ENCODE measurements at places on chromosomes 1 and 21. TPM values are rescaled to one million over a fixed set of nuclear protein-coding genes. Genes with fewer than 3 reads are reported as not detected.

DNA sequence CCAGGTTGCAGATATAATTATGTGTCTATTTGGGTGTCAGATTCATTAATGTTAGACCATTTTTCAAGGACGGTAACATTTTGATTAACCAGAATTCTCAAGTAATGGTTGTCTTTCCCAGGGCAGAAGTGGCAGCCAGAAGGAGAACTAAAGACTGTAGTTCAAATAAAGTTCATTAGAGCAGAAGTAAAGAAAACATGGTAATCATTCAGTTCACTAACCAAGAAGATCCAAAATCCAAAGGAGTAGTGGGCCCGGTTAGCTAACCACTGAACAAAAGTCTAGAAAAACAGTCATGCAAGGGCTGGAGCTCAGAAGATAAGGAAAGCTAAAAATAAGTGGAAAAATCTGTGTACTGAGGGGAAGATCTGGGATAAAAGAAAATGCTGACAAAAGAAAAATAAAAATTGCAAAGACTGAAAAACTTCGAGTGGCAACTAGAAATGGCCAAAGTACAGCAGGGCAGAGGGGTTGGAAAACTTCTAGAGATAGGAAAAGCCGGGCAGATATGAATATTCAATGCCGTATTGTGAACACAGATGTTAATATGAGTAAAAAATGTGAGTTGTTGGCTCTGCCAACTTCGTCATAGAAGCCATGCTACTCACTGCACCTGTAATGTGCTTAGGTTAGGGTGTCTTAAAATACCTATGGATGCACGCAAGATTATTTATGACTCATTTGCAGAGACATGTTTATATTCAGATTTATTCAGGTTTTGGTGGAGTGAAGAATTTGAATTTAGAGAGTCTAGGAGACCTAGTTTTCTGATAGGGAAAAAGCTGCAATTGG, 925.9 kb downstream of the LTN1 start:
- no peak for DNase-seq

GRCh38 chr21:42478504-42478903, 17.5 kb downstream of the RSPH1 start:
- DNase-seq: no peak

Gene NBPF6
- not detected for total RNA-seq

DNA sequence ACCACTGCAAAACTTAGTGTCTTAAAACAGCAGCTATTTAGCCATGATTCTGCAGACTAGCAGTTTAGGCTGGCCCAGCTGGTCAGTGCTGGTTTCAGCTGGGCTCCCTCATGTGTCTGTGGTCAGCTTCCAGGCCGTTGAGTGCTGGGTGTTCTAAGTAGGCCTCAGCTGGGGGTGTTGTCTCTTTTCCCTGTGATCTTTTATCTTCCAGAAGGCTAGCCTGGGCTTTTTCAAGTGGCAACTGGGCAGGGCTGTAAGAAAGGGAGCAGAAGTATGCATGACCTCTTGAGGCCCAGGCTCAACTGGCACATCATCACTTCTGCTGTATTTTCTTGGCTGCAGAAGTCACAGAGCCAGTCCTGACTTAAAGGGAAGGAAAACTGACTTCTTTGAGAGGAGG, 136.1 kb downstream of the KIF26B start:
- DNase-seq: no peak

DNA sequence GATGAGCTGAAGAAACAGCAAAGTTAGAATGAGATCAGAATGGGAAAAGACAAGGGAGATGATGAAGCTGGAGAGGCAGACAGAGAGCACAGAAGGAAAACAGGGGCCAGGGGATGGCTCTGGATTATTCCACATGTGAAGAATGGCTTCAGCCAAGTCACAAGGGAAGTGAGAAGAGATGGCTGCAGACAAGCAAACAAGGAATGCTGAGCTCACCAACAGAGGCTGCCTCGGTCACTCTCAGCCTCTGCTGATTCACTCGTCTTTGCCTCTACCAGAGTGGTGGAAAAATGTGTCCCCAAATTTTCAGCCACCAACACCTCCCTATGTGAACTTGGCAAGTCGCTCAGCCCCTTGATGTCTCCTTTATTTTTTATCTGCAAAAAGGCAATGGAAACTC, 46.7 kb downstream of the TRABD2B start:
- DNase-seq: no peak

- DNase-seq: no peak
Observed at GRCh38 chr1:168260393-168260792, 20.3 kb upstream of the TBX19 start.

- DNase-seq: no peak
Observed at GRCh38 chr21:42509244-42509643, 4.4 kb upstream of the SLC37A1 start.

DNA sequence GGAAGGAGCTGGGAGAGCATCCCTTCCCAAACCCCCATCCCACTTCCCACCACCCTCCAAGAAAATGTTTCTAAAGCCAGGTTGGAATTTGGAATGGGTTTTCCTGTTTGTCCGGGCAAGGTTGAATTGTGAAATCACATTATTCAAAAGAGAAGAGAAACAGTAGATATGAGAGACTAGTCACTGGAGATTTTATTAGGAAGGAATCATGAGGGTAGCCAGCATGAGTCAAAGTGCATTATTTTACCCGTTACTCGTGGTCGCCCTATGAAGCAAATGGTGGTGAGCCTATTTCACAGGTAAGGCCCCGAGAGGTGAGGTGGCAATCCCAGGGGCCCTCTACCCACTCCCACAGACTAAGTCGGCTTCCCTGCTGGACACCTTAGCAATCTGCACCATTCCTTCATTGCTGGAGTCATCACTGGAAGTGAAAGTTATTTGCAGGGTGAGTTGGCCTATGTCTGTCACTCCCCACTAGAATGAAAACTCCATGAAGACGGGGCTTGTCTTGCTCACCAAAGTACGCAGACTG, 52.8 kb downstream of the TOMM20 start:
- DNase-seq: peak; percentile 38

DNA sequence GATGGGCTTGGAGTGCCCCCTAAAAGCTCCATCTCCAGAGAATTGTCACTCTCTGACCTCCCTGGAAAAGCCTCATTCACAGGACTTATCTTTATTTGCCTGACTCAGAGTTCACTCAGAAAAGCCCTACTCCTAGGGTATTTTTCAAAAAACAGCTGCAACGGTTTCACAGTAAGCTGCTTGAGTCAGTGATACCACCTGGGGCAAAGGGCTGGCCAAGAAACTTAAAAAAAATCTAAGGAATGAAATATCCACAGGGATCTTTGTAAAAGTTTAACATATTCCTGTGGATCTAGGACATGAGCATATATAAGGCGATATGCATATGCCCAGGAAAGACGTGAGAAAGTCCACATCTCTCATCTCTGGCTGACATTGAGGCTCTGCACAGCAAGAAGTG, 33.8 kb upstream of the TSPAN2 start:
- DNase-seq: no peak

DNA sequence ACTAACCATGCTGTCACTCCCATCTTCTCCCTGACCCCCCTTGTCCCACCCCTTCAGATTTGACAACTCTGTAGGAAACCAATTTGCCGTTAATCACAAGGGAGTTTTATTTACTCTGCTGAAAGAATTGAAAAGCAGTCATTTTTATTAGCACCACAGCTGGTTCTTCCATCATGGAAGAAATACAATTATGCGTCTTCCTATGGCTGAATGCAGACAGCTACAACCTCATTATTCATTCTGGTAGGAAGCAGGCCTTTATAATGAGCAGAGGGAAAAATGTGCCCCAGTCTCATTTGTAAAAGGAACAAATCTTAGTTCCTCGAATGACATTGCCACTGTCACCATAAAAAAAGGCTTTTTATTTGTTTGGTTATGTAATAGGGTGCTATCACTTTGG, 35.2 kb downstream of the JUN start:
- no peak for DNase-seq

- DNase-seq: no peak
Observed at GRCh38 chr1:43968348-43968948, 1.4 kb upstream of the DPH2 start.

- DNase-seq: no peak
Observed at GRCh38 chr1:172239901-172240300, 180.6 kb upstream of the C1orf105 start.

GRCh38 chr1:65211331-65211730, 63.3 kb downstream of the AK4 start:
- DNase-seq: no peak

- DNase-seq: no peak
Observed at GRCh38 chr1:79532555-79532954, 526.0 kb upstream of the ADGRL4 start.

Gene NCDN
- total RNA-seq: 31.3 TPM

DNA sequence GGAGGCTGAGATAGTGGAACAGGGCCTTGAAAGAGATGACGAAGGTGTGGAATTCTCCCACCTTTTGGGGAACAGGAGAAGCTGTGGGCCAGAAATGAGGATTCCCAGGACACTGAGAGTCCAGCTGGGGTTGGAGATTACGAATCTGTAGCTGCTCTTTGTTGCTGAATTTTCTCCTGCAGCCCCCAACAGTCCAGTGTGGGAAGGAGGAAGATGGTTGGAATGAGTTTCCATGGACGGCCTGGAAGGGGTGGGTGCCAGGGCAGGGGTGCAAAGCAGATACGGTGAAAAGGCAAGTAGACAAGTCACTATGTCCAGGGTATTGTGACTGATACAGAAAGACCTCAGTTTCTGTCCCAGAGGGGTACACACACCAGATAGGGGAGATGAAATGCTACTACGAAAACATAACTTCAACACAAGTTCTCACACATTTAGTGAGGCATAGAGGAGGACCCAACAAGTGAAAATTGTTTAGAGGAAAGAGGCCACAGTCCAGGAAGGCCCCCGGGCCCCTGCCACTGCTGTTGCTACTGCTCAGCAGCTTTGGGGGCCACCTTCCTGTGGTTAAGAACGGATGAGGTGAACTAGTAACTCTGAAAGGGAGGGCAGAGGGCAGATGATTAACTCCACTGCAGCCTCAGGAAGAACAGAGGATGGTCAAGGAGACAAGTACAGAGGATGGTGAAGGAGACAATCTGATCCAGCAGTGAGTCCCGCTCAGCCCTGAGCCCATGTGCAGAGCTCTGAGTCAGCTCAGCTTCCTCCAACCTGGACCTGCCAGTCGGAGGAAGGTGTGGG, 7.3 kb downstream of the CD244 start:
- DNase-seq: peak; percentile 20

GRCh38 chr1:50705699-50706098, 254.4 kb downstream of the FAF1 start:
- DNase-seq: no peak

GRCh38 chr1:184684285-184685074, 70.2 kb downstream of the EDEM3 start:
- DNase-seq: no peak

Gene LAD1
- not detected for total RNA-seq

GRCh38 chr1:3922851-3923250, 22.8 kb upstream of the C1orf174 start:
- no peak for DNase-seq

Gene THEM5
- total RNA-seq: not detected

Gene AGRN
- total RNA-seq: 30.4 TPM

DNA sequence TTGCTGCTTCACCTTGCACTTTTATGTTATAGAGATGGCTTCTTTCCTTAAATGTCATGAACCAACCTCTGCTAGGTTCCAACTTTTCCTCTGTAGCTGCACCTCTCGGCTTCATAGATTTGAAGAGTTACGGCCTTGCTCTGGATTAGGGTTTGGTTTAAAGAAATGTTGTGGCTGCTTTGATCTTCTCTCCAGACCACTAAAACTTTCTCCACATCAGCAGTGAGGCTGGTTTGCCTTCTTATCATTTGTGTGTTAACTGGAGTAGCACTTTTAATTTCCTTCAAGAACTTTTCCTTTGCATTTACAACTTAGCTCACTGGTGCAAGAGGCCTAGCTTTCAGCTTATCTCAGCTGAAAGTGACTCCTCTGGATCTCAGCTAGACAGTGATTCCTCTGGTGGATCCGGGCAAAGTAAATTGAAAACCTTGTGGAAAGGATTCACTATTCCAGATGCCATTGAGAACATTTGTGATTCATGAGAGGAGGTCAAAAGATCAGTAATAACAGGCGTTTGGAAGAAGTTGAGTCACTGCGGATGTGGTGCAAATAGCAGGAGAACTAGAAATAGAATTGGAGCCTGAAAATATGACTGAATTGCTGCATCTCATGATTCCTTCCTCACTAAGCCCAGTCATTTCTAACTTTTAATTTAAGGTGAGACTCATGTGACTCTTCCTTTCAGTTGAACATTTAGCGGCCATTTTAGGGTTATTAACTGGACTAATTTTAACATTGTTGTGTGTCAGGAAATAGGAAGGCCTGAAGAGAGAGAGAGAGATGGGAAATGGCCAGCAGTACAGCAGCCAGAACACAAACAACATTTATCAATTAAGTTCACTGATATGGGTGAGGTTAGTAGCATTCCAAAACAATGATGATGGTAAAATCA, 16.2 kb upstream of the RGS1 start:
- DNase-seq: no peak

DNA sequence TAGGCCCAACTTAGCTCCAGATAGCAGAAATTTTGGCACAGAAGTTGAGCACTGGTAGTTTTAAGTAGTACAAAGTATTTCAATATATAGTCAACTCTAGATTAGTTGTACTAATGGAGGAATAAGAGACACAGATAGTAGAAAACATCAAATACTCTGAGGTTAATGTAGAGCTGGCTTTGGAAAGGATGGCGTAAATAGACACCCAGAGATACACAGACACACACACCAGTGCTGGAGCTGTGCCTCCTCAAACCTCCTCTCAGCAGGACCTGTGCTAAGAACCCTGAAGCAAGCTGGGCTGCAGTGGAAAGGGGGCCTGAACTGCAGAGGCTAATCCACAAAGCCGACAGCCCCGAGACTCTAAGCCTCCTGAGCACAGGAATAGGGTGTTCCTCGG, 67.0 kb upstream of the EDEM3 start:
- no peak for DNase-seq

Gene SPOCD1
- not detected for total RNA-seq

DNA sequence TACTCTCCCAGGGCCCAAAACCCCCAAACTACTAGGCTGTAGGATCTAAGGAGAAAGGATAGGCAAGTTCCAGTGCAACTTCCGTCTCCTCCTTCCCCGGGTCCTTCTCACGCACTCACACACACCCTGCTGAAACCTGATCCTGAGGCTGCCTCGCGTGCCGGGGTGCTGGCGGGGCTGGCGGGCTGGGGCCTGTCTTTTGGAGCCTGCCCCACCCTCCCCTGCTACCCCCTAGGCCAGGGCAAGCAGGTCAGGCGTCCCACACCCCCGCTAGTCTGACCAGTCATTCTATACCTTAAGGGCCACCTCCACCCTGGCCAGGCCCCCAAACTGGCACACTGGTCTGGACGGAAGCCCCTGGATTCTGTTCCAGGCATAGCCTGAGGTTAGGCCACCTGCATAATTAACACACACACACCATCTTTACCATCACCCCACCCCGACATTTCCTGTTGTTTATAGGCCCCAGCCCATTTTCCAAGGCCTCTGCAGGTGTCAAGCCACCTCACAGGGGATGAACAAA, 48.3 kb upstream of the ARTN start:
- DNase-seq: no peak

GRCh38 chr1:60063561-60063960, 10.0 kb downstream of the C1orf87 start:
- DNase-seq: no peak

DNA sequence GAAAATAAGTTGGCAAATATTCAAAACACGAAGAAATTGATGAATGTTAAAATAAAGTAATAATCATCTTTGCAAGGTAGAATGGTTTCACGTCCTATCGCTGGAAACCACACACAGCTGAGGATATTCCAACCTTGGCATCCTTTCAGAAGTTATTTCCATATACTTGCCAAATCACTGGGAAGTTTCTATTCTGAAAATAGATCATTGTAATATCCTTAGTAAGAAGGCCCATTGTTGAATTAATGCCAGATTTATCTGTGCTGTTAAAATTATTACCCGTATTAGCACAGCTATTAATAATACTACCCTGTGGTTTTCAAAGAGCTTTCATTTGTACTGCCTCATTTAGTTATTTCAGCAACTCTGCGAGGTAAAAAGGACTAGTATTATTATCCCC, 81.1 kb downstream of the OLFM3 start:
- DNase-seq: no peak

All from activated naive CD8-positive, alpha-beta T cell treated with anti-CD3 and anti-CD28 coated beads for 36 hours (primary cell).